Germinal center (tissue), 1 donor: ENCODE measurements at places on chromosomes 2 and 18.

- DNase-seq, result no peak
Observed at GRCh38 chr2:7428454-7429204, 511.4 kb downstream of the RNF144A start.

DNA sequence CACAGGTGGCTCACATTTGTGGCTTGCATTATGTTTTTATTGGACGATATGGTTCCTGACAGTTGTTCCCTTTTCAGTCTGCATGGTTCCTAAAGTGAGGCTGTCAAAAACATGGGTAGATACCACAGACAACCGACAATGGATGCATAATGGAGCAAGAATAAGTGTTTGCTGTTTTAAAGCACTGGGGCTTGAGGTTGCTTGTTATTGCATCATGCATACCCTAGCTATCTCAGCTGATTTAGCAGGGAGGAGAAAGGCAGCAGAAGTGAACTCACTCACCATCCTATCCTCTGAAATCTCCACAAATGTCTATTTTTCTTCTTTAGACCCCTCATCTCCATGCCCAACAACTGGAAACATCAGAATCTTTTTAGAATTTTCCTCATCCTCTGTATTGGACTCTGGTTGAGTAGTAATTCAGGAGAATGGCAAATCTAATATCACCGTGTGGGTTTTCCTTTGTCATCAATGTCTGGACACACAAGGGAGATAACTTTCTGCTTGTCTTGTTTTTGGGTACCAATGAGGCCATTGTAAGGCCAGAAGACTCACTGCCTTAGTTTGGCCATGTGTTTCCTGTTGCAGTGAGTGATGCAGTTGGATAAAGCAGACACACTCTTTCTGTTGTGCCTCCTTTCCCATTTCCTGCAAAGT, 46.7 kb downstream of the FBXO48 start:
- DNase-seq, result no peak

- DNase-seq, result no peak
Observed at GRCh38 chr18:5979971-5980457, 84.7 kb upstream of the TMEM200C start.

- no peak for DNase-seq
Observed at GRCh38 chr2:173588931-173589369, 234.3 kb downstream of the CDCA7 start.

GRCh38 chr2:146978577-146979555, 866.0 kb upstream of the ACVR2A start:
- no peak for DNase-seq

DNA sequence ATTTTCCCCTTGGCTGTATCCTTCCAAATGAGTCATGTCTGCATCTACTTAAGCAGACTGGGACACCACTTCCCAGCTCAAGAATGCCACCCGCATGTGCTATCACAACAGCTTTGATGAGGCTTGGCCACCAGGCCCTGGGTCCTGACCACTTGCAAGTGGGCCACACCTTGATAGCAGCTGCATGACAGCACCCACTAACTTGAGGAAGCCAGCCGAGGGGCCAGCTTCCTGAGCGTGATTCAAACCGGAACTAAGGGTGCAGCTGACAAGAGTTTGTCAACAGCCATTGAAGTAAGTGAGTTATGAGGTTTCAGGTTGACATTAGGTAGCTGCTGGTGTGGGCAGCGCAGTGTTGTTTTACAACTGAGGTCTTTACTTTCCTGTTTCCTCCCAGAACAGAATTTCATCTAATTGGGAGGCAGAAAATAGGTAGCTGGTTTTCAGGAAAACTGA, 54.4 kb downstream of the EPHA4 start:
- peak; percentile 42 for DNase-seq

GRCh38 chr18:76568731-76569130, 73.7 kb upstream of the ZNF516 start:
- no peak for DNase-seq

DNA sequence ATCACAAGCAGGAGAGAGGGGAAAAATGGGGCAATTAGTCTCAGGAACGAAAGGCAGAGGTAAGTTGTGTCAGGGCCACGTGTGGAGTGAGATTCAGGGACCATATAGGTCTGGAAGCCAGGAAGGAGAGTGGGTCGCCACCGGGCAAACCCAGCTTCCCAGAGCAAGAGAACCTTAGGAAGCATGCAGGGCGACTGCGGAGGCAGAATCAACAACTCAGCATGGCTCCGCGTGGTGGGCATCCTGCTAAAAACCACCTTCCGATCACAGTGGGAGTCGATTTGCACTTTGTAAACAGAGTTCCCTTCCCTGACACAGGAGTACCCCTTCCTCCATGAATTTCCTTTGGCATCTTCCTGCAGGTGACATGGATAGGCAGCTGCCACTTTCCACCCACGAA, 114.6 kb downstream of the TTC32 start:
- no peak for DNase-seq

GRCh38 chr18:25686960-25687500, 335.1 kb upstream of the ZNF521 start:
- DNase-seq, result no peak

GRCh38 chr18:79525556-79526467, 130.1 kb downstream of the NFATC1 start:
- DNase-seq, result no peak

GRCh38 chr2:62032096-62032495, 126.6 kb downstream of the COMMD1 start:
- no peak for DNase-seq

DNA sequence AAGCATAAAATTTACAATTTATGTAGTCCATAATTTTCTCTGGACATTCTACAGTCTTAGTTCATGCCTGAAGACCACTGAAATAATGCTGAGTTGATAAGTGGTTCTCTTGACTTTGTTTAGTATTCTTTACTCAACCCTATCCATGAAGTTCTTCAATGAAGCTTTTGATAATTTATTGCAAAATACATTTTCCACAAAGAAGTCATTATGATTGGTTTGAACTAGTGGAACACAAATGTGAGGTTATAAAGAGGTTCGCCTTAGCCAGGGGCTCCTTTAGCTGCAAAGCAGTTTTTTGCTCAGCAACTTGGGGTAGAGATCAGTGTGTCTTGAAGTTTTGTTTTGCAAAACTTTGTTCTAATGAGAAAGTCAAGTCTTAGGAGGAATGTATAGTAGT, 5.9 kb downstream of the BCL2L11 start:
- no peak for DNase-seq

DNA sequence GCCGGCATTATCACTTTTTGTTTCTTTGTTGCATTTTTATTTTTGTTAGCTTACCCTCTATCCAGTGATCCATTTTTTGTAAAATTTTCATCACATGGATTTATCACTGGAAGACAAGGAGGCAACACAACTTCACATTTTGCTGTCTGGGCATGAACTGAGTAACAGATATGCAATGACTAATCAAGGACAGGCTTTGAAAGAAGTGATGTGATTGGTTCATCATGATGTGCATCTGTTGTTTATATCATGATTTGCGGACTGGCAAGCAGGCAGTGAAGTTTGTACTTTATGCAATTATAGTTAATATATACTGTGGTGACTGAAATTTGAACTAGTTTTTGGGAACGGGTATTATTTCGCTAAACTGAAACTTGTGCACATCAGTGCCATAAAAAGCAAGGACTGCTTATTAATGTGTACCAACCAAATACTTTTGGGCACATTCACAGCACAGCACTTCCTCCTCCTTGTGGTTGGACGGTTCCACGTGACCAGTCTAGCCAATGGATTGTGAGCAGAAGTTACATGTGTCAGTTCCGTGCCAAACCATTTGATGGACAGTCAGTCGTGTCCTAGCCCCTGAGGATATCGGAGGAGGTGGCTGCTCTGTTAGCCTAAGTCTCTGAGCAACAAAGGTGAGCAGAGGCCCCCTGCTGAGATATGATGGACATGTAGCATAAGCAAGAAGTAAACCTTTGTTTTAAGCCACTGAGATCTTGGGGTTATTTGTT, 201.4 kb upstream of the SIX2 start:
- no peak for DNase-seq

DNA sequence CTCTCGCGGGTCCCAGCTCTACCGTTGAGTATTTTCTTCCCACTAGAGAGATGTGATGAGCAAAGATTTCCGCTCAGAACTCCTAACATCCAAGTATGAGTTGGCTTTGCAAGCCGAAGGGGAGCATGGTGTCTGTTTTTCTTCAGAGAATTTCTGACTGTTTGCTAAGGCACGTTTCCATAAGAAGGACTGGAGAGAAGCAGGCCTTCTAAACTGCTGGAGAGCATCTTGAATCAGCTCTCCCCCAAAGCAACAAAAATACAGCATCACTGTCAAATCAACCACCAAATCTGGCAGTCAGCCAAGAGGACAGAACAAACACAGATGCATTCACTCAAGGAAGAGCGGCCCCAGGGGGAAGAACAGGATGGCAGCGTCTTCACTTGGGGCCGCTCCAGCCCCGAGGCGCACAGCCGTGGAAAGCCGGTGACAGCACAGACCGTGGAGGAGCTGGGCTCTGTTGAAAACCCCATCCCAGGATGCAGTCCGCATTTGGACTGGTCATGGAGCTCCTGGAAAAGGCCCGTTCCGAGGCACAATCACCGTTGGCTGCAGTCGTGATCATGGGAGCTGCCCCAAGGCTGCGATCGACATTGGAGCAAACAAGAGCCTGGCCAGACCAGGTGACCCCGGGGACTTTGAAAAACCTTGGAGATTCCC, 101.4 kb downstream of the NFATC1 start:
- no peak for DNase-seq

DNA sequence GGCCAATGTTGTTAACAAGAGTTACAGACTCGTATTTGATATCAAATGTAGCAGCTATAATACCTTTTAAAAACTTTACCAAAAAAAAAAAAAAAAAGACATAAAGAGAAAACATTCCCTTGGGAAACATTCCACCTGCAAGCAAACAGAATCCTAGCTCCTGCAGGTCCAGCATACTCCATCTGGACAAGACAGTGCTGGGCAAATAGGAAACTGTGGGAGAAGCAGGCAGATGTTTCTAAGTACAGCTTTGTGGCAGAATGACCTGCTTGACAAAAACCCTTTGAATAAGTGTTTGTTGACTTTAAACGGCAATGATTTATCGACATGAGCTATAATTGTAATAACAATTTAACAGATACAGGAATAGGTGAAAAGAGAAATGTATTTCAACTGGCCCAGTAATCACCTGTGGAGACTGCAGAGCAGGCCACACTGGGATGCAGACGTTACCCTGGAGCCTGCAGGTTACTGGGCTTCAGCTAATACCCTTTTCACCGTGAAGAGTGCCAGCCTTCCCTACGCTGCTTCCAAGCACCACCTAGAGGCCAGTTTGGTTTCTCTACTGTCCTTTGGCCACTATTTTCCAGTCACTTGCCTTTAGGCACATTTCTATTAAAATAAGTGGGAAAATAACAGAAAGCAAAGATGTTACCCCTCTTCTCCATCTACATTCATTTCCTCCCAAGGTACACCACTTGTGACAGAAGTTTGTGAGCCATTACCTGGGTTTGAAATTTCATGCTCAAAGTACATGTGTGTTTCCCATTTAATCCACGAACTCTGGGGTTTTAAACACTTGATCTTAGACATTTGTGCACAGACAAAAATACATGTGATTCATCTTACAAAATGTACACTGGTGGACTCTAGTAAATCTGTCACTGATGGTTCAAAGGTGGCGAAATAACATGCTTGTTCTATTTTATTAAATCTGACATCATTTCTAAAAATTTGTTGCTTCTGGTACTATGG, 96.9 kb upstream of the ZNF397 start:
- no peak for DNase-seq

DNA sequence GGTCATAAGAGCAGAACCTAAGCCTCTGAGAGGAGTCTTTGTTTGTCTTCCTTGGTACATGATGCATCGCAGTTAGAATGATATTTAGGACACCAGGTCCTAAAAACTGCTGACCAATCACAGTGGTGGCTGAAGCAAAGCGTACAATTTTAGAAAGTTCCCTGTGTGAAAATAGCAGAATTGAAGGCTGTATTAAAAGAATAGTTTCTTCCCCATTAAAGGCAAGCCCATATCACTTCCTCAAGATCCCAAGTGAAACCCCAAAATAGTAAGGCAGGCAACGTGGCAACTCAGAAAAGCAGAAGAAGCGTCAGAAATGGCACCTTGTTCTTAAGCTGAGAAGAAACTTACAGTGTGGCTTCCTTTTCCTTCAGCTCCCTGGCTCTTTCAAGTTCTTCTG, 154.8 kb upstream of the PGAP1 start:
- no peak for DNase-seq

GRCh38 chr2:101089942-101090799, 61.0 kb downstream of the TBC1D8 start:
- no peak for DNase-seq

DNA sequence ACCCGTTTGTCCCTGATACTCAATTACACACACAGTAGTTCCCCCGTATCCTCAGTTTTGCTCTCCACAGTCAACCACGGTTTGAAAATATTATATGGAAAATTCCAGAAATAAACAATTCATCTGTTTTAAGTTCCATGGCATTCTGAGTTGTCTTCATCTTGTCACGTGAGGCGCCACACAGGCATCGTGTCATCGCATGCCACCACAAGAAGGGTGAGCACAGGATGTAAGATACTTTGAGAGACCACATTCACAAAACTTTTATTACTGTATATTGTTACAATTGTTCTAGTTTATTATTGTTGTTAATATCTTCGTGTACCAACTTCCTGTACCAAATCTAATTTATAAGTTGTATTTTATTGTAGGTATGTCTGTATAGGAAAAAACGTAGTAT, 17.7 kb downstream of the ADNP2 start:
- no peak for DNase-seq

GRCh38 chr2:64120928-64121327, 23.3 kb downstream of the PELI1 start:
- DNase-seq, result no peak

GRCh38 chr18:48131042-48131441, 200.6 kb upstream of the SMAD2 start:
- DNase-seq, result no peak

- no peak for DNase-seq
Observed at GRCh38 chr2:204317640-204318039, 227.6 kb upstream of the PARD3B start.

- no peak for DNase-seq
Observed at GRCh38 chr2:48065096-48065495, 158.8 kb upstream of the FBXO11 start.

- no peak for DNase-seq
Observed at GRCh38 chr2:215573496-215573895, 137.6 kb upstream of the FN1 start.

- DNase-seq, result peak; percentile 7
Observed at GRCh38 chr2:149329068-149329467, 1.3 kb upstream of the LYPD6 start.

GRCh38 chr2:12935222-12935621, 218.5 kb downstream of the TRIB2 start:
- no peak for DNase-seq

- DNase-seq, result no peak
Observed at GRCh38 chr2:149119368-149119767, 80.9 kb downstream of the LYPD6B start.

- DNase-seq, result no peak
Observed at GRCh38 chr18:4831791-4832375, 365.2 kb downstream of the AKAIN1 start.
